ENCODE measurements at places on chromosomes 6 and 20.
A peak's percentile ranks its signal among the peaks of the same experiment; 100 is the strongest.

DNA sequence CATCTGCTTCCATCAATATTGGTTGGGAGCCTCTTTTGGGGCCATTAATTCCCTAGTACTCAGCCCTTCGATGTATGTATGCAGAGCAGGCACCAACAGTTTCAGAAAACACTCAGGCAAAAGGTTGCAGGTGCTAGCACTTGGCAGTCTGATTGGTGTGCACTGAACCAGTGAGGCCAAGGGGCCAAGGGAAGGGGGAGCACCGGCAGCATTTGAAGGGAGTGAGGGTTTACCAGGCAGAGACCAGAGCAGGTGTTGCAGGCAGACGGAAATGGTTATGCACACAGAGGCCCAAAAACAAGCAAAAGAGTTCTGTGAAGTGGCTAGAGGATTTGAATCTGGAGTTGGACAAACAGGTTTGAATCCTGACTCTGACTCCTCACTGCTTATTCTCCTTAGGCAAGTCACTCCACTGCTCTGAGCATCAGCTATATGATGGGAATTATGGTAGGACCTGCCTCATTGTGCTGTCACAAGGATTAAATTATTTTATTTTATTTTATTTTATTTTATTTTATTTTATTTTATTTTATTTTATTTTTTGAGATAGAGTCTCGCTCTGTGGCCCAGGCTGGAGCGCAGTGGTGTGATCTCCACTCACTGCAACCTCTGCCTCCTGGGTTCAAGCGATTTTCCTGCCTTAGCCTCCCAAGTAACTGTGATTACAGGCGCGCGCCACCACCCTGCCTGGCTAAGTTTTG lies 58.1 kb upstream of the SHLD1 start:
- DNase-seq = peak; percentile 55

GRCh38 chr20:58995461-58996225 lies 11.4 kb downstream of the CTSZ start:
- DNase-seq = no peak

DNA sequence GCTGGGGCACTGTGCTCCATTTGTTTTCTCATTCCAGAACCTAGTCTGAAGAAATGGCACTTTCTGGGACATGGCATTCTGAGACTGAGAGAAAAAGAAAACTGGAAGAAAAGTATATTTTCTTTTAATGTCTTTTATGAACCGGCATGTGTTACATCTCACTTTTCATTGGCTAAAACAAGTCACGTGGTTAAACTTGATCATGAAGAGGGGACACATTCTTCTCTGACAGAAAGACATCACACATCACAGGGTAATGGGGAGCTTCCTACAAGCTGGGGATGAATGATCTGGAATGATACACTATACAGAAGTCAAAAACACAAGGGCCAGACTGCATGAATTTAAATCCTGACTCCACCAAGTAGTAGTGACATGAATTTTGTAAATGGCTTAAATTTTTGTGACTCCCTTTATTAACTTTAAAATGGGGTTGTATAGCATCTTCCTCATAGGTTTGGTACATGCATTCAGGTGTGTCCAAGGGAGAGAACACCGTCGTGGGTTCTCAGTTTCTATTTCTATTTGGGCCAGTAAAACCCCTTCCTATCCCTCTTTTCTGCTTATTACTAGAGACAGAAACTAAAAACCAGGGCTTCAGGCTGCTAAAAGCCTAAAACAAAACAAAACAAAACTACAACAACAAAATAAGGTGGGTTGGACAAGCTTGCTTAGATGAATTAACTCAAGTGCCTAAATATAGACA lies 61.7 kb upstream of the GFRAL start:
- no peak for DNase-seq

- peak; percentile 60 for DNase-seq
Measured at GRCh38 chr6:106339334-106340029, 13.9 kb upstream of the ATG5 start.

DNA sequence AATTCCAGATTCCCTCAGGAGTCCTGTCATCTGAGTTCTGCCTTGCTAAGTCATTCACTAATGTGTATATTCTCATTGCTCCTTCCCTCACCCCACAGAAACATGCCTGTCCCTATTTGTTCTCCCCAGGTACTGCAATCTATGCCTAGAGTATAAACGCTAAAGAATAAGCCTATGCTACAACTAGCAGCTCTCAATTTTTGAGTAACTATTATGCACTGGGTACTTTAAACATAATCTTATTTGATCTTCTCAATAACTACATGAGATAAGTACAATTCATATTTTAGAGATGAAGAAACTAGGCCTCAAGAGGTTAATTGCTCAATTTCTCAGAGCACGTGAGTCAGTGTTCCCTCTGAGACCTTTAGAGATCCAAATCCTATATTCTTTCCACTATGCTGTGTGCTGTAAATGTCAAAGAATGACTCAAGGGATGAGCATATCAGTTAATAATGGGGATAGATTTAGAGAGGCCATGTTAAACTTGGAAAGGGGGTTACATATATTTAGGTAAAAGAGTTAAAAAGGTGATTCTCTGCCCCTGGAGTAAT lies 423.8 kb upstream of the ADGRB3 start:
- no peak for DNase-seq

DNA sequence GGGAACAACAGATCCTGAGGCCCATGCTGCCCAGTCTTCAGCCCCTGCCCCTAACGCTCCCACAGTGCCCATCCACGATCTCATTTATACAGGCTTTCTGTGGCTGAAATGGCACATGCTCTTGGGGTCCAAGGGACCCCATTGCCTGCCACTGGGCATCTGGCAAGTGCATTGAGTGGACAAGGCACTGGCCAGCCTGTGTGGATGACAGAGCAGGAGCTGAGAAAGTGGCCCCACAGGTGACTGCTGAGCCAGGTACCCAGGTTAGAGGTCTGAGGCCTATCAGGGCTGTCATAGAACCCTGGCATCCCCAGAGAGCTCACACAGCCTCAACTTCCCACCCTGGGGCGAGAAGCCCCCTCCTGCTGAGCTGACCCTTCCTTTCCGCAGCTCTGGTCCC lies 86.0 kb upstream of the NXT1 start:
- DNase-seq = no peak

GRCh38 chr6:161085246-161085645 lies 93.7 kb downstream of the MAP3K4 start:
- no peak for DNase-seq

DNA sequence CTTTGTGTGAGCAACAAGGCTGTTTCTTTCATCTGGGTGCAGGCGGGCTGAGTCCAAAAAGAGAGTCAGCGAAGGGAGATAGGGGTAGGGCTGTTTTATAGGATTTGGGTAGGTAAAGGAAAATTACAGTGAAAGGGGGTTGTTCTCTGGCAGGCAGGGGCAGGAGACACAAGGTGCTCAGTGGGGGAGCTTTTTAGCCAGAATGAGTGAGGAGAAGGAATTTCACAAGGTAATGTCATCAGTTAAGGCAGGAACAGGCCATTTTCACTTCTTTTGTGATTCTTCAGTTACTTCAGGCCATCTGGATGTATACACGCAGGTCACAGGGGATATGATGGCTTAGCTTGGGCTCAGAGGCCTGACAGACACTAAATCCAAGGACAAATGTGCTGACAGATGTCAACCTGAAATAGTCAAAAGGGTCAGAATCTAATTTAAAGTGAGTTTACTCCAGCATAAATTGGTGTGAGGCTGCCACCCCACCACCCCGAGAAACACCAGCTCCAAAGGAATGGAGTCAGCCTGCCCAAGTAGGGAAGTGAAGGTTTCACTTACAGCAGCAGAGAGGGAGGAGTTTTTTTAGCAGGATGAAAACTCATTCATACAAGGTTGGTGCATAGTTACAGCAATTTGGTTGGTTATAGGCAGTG lies 560.0 kb upstream of the CDH4 start:
- no peak for DNase-seq

DNA sequence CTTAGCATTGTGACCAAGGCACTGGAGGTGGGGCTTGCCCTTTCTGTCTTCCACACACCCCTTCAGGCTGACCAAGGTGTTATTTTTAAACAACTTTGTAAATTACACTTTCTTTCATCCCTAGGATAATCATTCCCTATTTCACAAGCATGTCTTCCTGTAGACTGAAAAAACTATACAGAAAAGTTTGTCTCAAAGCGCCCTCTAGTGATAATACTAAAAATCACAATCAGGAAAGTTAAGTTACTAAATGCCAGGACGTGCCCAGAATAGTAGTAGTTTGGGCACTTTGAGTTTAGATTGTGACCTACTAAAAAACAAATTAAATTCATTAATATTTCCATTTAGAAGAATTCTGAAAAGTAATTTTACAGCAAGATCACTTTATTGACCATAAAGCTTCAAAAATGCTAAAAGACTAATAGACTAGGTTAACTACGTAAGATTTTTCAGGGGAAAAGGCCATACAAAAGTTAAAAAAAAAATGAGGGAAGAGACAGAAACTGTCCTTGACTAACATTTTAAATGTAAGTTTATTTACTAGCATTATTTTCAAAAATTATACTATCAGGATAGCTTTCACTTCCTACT lies 123.3 kb upstream of the DUSP22 start:
- no peak for DNase-seq

GRCh38 chr20:52230409-52230808 lies 38.8 kb upstream of the ZFP64 start:
- no peak for DNase-seq

GRCh38 chr20:49275636-49276035 lies 2.2 kb downstream of the ZNFX1 start:
- no peak for DNase-seq

GRCh38 chr6:6736791-6737654 lies 148.5 kb downstream of the LY86 start:
- DNase-seq = no peak

DNA sequence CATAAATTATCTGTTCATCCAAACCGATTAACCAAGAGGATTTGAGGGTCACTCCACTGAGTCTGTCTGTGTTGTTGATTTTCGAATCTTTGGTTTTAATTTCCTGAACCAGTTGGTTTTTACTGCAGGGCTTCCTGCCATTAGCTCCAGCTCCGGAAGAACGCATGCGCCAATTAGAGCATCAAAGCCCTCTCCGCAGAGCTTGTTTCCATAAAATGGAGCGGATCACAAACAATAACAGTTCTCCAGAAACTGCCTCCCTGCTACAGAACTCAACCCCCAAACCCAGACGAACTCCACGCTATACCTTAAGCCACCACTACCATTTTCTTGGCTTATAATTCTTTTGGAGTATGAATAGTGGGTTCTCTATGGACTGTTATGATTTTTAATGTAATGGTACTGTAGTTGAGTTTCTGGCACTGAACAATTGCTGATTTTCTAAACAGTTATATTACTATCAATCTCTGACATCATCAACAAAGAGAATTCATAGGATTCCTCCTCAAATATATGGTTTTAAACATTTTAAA lies 13.8 kb downstream of the TFAP2A start:
- DNase-seq = no peak

GRCh38 chr6:117309069-117309468 lies 43.7 kb downstream of the VGLL2 start:
- DNase-seq = no peak

GRCh38 chr20:17933711-17934110 lies 34.9 kb downstream of the SNX5 start:
- no peak for DNase-seq

DNA sequence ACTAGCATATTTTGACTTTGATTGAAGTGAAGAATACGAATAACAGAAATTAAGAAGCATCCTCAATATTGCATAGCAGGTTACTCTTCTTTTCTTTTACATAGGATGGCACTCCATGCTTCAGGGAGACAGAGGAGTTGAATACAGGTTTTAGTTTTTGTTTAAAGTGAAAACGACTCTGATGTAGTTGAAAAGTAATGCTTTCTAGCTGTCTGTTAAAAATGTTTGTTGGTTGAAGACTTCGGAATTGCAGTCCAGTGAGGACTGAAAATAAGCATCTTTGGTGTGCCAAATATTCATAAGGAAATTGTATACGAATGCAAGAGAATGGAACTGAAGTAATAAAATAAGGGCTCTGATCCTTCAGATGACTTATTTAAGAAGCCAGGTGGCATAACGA lies 618 bp upstream of the SLC16A10 start:
- no peak for DNase-seq

GRCh38 chr6:2020909-2021308 lies 224.5 kb downstream of the GMDS start:
- DNase-seq = no peak

DNA sequence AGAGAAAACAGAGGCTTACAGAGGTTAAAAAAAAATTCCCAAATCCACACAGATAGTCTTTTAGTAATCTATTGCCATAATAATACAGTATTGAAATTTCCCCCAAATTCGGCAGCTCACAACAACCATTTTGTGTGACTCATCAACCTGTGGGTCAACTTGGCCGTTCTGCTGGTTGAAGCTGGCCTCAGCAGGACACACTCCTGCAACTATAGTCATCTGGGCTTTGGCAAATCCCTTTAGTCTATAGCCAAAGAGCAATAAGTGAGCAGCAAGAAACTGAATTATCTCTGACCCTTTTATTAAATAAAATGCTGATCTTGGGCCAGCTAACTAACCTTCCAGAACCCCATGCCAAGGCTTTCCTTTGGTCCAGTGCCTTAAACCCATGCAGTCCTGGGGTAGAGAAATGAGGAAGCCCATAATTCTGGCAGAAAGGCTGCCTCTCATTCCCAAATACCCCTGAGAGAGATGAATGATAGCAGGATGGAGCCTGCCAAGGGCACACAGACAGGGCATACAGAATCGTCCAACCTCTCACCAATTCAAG lies 17.2 kb upstream of the SNAP25 start:
- DNase-seq = no peak

GRCh38 chr6:113352029-113352801 lies 504.9 kb upstream of the MARCKS start:
- DNase-seq = no peak

- no peak for DNase-seq
Measured at GRCh38 chr6:75206576-75207342, 906 bp upstream of the COL12A1 start.

DNA sequence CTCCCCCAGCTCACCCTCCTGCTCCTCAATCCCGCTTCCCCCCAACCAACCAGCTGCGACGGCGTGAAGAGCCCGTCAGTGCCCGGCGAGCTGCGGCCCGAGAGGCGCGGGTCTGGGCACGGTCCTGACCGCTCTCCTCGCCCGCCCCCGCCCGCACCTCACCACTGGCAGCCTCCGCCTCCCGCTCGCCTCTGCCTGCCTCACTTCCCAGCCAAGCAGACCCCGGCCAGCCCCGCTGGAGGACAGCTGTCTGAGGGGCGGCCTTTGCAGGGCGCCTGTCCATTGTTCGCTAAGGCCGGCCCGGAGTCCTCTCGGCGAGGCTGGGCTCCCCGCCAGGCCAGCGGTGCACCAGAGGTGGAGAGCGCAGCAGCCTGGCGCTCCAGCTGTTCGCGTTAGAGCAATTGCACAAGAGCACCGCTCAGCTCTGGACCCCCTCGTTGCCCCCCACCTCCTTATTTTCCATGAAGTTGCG lies 1.3 kb downstream of the SOBP start:
- DNase-seq = no peak

DNA sequence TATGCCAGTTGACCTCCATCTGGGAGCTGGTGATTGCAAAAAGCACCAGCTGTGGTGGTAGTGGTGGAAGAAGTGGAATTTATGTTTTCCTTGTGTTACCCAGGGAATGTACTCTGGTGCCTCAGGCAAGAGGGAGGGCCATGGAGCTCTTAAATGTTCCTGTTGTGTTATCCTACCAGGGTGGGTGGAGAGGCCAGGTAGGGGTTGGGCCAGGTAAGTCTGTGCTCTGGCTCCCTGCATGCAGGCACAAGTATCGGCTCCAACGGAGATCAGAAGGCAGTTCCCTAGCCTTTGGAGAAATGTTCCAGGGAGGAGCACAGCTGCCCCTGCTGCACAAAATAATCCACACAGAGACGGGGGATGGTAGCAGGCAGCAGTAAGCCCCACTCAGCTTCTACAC lies 419.3 kb upstream of the EYS start:
- no peak for DNase-seq
